Naive B cell (primary cell): ENCODE measurements at places on chromosomes 4 and X.

- DNase-seq = no peak
Measured at GRCh38 chr4:146959692-146960091, 14.0 kb upstream of the TTC29 start.

DNA sequence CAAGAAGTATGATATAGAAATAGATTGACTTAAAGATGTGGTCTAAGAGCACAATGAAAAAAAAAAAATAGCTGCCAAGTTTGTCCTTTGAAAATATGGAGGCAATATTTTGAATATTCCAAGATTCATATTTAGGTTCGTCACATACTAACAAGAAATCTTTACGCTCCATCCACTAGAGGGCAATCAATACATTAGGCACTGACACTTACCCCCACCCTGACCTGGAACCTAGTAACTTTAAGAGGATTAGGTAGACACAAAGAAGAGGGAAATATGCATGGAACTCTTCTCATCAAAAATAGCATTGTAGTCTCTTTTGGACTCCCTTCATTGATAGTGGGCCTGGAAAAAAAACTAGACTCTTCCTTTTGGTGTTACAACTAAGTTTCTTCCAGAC is 1108.1 kb downstream of the PCDH19 start:
- no peak for DNase-seq

- no peak for DNase-seq
Measured at GRCh38 chr4:41432219-41432618, 105.7 kb upstream of the LIMCH1 start.

GRCh38 chr4:54268151-54268550 is 39.1 kb downstream of the PDGFRA start:
- no peak for DNase-seq
